ENCODE measurements at places on chromosomes 3 and 15.
A peak's percentile ranks its signal among the peaks of the same experiment; 100 is the strongest.

DNA sequence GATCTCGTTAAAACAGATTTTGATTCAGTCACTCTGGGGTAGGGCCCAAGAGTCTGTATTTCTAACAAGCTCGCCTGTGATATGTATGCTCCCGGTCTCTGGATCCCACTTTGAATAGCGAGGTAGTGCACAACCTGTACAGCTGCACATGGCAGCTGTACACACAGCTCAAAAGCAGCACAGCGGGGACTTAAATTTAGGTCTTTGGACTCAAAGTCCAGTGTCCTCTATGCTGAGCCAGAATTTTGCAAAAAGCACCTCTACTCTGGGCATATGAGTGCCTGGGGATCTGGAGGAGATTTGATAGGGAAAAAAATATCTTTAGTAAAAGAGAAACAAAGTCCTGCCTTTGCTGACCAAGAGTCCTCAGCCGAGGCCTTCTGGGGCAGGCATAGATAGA is 83.1 kb downstream of the HMG20A start:
- no peak for DNase-seq

- no peak for DNase-seq
Observed at GRCh38 chr3:130728037-130728436, 18.6 kb downstream of the PIK3R4 start.

GRCh38 chr15:95600367-95600766 is 730.1 kb upstream of the NR2F2 start:
- DNase-seq = no peak

- DNase-seq = peak; percentile 62
Observed at GRCh38 chr3:149717391-149718056, 34.8 kb downstream of the COMMD2 start.

DNA sequence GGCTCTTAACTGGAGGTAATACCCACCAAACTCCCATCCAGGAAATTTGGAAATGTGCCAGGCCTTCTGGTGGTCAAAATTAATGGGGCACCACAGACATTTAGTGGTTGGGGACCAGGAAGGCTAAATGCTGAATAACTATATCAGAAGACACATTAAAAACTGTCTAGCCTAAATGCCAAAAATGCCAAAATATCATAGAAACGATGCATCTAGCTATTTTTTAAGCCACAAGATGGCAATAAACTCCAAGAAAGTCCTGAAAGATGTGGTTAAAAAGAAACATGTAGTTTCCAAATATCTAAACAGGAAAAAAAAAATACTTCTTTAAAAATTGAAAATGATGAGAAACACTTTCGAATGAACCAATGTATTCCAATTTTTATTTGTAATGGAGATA is 19.9 kb downstream of the CCDC14 start:
- DNase-seq = no peak

GRCh38 chr3:152444029-152444641 is 175.4 kb downstream of the MBNL1 start:
- DNase-seq = peak; percentile 19

DNA sequence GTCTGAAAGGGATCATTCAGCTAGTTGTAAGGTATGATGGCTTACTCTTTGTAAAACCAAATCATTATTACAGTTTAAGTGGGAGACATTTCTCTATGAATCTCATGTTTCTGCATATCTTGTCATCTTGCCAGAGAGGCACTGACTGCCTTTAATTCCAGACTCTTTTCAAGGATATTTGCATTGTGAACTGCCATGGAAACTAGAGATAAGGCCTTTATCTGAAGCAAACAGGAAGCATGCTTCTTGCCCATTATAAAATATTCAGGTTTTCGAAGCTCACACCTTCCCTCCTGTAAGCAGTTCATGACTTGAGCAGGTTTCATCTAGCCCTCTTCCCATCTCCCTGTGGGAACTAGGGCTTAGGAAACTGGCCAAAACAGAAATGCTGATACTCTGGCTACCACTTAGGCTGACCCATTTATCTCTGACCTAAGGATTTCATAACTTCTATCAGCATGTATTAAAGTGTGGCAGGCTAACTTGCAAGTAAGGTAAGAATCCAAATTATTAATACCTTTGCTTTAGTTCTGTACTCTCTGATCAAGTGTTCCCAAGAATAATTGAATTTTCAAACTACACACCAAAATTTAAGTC is 326.6 kb upstream of the ALCAM start:
- DNase-seq = no peak

DNA sequence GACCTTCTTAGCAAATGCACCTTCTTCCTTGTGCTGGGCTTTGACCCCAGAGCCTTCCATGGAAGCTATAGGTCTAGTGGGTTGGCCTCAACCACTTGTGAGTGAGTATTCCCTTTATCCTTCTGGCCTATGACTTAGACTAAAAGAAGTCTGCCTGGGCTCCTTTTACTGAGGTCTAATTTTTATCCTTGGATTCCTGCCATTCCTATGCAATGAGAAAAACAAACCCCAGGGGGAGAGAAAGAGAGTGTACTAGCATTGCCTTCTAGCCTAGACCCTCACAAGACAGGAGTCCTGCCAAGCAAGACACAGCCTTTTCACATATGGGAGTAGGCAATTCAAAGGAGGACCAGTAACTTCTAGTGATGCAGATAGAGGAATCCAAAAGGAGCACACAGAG is 155.4 kb downstream of the PPM1L start:
- no peak for DNase-seq

DNA sequence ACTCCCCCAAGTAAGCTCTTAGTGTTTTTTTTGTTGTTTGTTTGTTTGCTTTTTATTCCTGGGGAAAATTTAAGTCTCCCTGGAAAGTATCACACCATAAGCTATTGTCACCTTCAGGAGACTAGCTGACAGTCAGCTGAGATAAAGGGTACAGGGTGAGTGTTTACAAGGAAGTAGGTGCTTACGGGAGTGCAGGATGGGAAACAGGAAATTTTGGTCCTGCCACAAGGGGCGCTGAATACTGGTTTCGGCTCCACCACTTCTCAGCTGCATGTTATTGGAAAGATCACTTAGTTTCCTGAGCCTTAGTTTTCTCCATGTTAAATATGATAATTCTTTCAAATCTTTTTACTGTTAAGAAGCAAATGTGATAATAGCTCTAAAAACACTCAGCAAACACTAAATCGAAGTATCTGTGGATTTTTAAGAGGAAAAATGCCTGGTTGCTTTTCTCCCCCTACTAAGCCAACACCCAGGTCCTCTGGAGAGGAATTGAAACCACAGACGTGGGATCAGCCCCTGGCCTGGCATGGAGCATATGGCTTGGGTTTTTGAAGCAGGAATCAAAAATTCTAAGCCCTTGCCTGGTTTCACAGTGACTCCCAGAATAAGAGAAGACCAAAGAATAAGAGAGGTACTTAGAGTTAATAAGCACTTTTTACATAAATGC is 90.7 kb downstream of the SCN11A start:
- peak; percentile 6 for DNase-seq

- no peak for DNase-seq
Observed at GRCh38 chr3:87004883-87005282, 13.9 kb upstream of the VGLL3 start.

GRCh38 chr3:23831517-23832394 is 26.0 kb downstream of the UBE2E1 start:
- no peak for DNase-seq

- no peak for DNase-seq
Observed at GRCh38 chr15:45641999-45642932, 7.4 kb downstream of the SQOR start.

DNA sequence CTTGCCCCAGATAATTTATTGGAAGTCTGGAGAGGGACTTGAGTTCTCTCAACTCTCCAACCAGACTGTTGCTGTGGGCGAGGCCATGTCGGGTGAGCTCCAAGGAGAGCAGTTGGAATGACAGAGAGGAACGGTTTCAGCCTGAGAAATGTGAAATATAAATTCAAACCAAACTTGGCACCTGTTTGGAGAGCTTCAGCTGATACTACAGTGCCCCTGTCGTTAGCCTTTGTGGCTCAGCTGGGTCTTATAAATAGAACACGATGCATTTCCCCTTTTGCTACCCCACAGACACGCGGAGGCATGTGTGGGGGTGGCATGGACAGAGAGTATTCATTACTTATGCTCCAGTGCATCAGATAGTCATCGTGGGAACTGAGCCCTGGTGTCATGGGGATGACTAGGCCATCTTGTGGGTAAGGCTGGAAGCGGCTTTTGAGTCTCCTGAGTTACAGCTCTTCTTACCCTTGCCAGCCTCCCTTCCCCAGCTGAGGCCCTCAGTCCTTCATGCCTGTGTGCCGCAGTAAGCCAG is 15.6 kb downstream of the SMAD3 start:
- DNase-seq = no peak

- no peak for DNase-seq
Observed at GRCh38 chr3:150253622-150254021, 154.5 kb upstream of the TSC22D2 start.

- DNase-seq = no peak
Observed at GRCh38 chr3:156812521-156813335, 13.4 kb upstream of the LEKR1 start.

- no peak for DNase-seq
Observed at GRCh38 chr3:196339493-196340254, 1.5 kb upstream of the TM4SF19 start.

GRCh38 chr3:128226795-128227395 is 73.6 kb downstream of the EEFSEC start:
- DNase-seq = no peak

- no peak for DNase-seq
Observed at GRCh38 chr3:42704136-42704841, 1.7 kb upstream of the HHATL start.

- no peak for DNase-seq
Observed at GRCh38 chr15:89646416-89647141, 8.7 kb downstream of the KIF7 start.

DNA sequence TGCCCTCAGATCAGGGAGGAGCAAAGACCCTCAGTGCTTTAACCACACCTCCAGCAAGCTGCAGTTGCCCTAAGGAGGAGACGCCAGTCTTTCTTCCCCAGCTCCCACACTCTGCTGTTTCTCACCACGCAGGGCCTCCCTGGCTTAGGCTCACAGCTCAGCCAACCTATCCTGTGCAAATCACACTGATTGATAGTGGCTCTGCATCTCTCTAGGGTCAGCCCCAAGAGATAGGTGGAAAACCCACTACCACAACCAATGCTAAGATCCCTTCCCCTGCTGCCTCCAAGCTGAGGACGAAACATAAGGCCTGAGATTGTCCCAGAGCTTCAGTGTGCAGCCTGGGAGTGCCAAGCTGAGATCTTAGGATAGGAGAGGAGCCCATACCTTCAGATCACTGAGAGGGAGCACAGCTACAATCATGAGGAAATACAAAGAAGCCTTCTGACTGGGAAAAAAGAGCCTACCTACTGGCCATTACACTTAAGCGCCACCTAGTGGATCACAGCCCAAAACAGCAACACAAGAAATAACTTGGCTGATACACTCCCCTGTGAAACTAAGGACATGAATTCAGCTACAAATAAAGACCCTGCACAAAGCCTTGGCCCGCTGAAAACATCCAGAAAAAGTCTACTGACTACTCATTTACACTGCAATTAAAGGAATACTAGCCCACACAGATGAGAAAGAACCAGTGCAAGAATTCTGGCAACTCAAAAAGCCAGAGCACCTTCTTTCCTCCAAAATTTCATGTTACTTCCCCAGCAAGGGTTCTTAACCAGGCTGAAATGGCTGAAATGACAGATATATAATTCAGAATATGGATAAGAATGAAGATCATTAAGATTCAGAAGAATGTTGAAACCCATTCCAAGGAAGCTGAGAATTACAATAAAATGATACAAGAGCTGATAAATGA is 271.5 kb upstream of the DCBLD2 start:
- peak; percentile 13 for DNase-seq

DNA sequence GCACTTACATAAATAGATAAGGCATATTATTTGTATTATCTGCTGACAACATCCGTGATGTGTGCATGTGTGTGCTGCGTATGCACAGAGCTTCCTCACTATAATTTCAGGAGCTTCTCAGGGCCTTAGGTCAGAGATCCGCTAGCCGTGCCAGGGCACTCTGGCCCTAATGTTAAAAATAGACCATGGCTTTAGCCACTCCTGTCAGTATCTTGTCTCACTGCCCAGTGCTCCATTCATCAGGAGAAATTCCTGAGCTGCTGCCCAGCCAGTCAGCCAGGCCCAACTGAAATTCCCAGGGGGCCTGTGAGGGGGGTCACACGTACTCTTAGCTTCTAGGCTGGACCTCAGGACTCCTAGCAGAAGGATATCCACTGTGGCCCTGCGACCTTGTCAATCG is 70.0 kb upstream of the ABHD2 start:
- DNase-seq = no peak

DNA sequence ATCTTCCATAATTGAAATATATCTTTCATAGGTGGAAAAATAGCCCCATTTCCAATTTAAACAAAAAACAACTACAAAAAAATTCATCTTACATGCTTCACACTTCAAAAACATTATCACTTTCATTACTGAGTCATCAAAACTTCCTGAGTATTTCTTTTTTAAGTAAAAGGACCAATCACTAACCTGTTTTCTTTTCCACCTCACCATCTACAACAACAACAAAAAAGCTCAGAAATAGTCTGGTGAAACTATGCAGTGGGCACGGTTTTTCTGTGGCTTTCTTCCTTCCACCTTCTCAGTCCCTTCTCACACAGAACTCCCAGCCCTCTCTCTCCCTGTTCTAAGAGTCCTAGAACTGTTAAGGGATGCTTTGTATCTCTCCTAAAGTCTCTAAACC is 20.3 kb upstream of the TNIK start:
- no peak for DNase-seq
